ENCODE measurements at places on chromosomes 2 and 18. TPM values are rescaled to one million over a fixed set of nuclear protein-coding genes. Genes with fewer than 3 reads are reported as not detected.

Gene POTEJ
- total RNA-seq: not detected

Gene MYCN
- 0.71 TPM for total RNA-seq

- no peaks in the 10 kb centered on the region for H3K27me3 ChIP-seq
- no peak overlapping the region for H3K4me3 ChIP-seq
- no peak overlapping the region for H3K27ac ChIP-seq
- H3K36me3 ChIP-seq: no peaks in the 10 kb centered on the region
Observed at GRCh38 chr2:179882851-179883806, 21.7 kb upstream of the ZNF385B start.

DNA sequence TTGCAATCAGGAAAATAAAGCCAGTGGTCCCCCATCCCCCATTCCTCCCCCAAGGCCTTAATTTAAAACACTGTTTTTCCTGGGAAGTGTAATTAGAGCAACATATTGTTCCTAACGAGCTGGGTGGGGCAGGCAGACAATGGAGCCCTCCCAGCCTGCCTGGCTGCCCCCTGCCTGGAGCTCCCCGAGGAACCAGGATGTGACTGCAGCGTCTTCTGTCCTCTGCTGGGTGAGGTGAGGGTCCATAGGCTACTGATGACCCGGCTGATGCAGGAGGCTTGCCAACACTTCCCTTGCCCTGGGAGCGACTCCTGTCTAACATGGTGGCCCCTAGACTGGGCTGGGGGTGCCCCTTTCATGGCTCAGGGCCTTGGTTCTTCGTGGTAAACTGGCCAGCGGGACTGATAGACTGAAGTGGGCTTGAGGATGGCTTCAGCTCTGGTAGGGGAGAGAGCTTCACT lies 152.4 kb downstream of the DYSF start:
- peak; percentile 41 for DNase-seq
- no peaks in the 10 kb centered on the region for H3K4me1 ChIP-seq
- no peaks in the 10 kb centered on the region for H3K27me3 ChIP-seq
- no peaks in the 10 kb centered on the region for H3K36me3 ChIP-seq
- H3K27ac ChIP-seq: no peak overlapping the region

Gene PLB1
- total RNA-seq: 5.0 TPM

Gene RAX
- total RNA-seq: not detected

Gene GAL3ST2
- 0.33 TPM for total RNA-seq

GRCh38 chr2:200812122-200813022 lies 662 bp downstream of the BZW1 start:
- H3K27me3 ChIP-seq: no peaks in the 10 kb centered on the region
- H3K36me3 ChIP-seq: peaks cover 28% of the 10 kb centered on the region
- H3K4me3 ChIP-seq: peak overlapping the region; percentile 96

DNA sequence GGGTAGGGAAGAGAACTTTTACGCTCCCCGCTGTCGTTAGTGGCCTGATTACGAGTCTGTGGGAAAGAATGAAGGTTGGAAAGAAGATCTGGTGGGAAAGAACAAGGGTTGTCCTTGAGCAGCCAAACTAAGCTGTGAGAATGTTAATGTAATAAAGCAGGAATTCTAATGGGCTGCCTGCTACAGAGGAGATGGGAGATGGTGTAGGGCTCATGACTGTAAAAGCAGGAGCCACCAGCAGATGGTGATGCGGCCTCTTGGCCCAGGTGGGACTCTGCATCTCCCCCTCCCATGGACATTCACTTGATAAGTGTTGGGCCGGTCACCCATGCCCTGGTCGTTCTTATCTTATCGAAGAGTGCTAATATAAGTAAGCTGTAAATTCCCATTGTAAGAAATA lies 150.0 kb downstream of the NEDD4L start:
- no peaks in the 10 kb centered on the region for H3K36me3 ChIP-seq
- peaks cover 22% of the 10 kb centered on the region for H3K4me1 ChIP-seq
- H3K27me3 ChIP-seq: no peaks in the 10 kb centered on the region
- H3K4me3 ChIP-seq: no peak overlapping the region
- peak overlapping the region; percentile 78 for H3K27ac ChIP-seq

DNA sequence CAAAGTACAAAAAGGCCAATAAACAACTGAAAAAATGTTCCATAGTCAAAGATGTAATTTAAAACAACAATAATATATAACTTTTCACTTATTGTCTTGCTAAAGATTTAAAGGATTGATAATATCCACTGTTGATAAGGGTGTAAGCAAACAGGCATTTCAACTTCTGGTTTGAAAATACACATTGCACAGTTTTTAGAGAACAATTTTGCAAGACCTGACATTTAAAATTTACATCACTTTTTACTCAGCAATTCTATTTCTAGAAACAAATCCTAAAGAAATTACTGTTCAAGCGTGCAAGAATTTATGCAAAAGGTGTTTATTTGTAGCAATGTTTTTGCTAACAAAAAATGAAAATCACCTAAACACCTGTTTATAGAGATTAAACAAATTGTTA lies 120.4 kb downstream of the TDRD15 start:
- H3K27me3 ChIP-seq: no peaks in the 10 kb centered on the region
- no peaks in the 10 kb centered on the region for H3K4me1 ChIP-seq
- H3K36me3 ChIP-seq: no peaks in the 10 kb centered on the region
- H3K4me3 ChIP-seq: no peak overlapping the region

DNA sequence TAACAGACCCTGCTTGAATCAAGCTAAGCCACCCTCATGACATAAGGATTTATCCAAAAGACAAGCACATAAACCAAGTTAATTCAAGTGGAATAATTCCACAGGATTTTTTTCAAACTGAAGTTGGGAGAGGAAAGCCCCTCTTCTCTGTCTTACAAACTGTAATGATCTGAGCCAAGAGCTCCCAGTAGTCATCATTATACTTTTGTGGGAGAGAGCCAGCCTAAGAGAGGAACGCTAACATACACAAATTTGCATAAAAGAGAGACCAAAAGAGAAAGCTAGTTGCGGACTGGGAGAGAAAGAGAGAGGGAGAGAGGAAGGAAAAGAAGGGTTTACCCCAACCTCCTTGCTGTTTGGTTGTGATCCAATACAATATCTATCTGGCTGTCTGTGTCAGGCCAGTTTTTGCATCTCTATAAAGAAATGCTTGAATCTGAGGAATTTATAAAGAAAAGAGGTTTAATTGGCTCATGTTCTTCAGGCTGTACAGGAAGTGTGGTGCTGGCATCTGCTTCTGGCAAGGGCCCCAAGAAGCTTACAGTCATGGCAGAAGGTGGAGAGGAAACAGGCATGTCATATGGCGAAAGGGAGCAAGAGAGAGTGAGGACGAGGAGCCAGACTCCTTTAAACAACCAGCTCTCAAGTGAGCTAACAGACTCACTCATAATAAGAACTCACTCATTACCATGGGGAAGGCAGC lies 20.8 kb upstream of the PUM2 start:
- H3K27ac ChIP-seq: no peak overlapping the region
- H3K4me1 ChIP-seq: no peaks in the 10 kb centered on the region
- no peaks in the 10 kb centered on the region for H3K27me3 ChIP-seq
- DNase-seq: no peak

- H3K36me3 ChIP-seq: no peaks in the 10 kb centered on the region
- H3K4me3 ChIP-seq: no peak overlapping the region
- no peak for DNase-seq
- no peaks in the 10 kb centered on the region for H3K4me1 ChIP-seq
Observed at GRCh38 chr2:241522477-241522876, 14.1 kb upstream of the STK25 start.

DNA sequence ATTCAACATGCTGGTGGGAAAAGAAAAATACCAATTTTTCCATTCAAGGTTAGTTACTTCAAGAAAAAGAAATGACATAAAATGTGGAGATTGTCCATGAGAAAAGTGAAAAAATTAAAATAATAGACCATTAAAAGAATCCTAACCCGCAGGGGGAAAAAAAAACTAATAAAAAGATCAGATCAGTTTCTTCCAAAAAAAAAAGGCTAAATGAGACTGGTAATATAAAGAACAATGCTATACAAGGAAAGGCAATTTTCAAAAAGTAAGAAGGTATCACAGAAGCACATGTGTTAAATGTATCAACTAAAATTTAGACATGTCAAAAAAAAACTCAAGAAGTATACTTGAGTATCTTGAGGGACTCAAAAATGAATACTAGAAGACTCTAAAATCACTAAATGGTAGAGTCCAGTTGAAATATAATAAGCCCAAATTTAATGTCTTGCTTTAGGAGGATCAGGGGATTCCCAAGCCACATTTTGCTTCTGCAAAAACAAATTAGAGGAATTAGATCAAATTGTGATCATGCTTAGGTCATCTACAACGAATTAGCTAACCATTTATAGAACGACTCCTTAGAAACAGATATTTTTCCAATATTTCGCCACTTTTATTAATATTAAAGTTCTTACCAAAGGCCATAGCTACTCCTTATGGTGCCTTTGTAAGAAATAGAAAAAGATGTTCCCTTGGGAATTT lies 35.8 kb upstream of the GLS start:
- H3K4me3 ChIP-seq: no peak overlapping the region
- no peaks in the 10 kb centered on the region for H3K4me1 ChIP-seq
- no peaks in the 10 kb centered on the region for H3K27me3 ChIP-seq
- no peaks in the 10 kb centered on the region for H3K36me3 ChIP-seq

DNA sequence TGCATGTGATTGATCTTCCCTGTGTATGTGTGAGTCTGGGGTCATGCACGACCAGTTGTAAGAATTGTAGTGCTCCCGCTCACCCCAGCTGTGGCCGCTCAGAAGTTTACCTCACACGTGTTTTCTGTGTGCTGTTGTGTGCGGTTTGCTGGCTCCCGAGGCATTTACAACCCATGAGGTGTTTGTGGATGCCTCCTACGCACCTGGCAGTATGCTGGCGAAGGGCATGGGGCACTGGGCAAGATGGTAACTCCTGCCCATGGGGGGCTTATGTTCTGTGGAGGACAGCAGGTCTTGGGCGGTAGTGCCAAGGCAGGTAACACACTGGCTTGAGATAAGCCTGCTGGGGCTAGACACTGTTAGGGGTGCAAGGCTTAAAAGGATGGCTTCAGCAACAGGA lies 102.6 kb upstream of the HS6ST1 start:
- no peak overlapping the region for H3K27ac ChIP-seq
- no peak for DNase-seq
- no peaks in the 10 kb centered on the region for H3K27me3 ChIP-seq
- no peak overlapping the region for H3K4me3 ChIP-seq
- H3K4me1 ChIP-seq: no peaks in the 10 kb centered on the region
- H3K36me3 ChIP-seq: no peaks in the 10 kb centered on the region

DNA sequence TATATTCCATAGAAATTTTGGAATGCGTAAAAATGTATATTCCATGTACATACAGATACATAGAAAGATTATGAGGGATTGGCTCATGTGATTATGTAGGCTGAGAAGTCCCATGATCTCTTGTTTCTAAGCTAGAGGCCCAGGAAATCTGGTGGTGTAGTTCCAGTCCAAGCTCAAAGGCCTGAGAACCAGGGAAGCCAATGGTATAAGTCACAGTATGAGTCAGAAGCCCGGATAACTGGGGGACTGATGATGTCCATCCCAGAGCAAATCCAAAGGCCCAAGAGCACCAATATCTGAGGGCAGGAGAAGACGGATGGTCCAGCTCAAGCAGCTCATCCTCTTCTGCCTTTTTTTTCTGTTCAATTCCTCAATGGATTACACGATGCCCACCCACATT lies 385.0 kb upstream of the KLHL29 start:
- H3K4me1 ChIP-seq: no peaks in the 10 kb centered on the region
- DNase-seq: no peak
- no peak overlapping the region for H3K4me3 ChIP-seq
- H3K27me3 ChIP-seq: no peaks in the 10 kb centered on the region
- H3K36me3 ChIP-seq: no peaks in the 10 kb centered on the region
- H3K27ac ChIP-seq: no peak overlapping the region

Gene MOCOS
- 0.49 TPM for total RNA-seq
